ENCODE measurements at places on chromosomes 4 and X.
A peak's percentile ranks its signal among the peaks of the same experiment; 100 is the strongest.

- DNase-seq = no peak
These were observed 313.0 kb downstream of the GBA3 start for GRCh38 chr4:23005691-23006090.

DNA sequence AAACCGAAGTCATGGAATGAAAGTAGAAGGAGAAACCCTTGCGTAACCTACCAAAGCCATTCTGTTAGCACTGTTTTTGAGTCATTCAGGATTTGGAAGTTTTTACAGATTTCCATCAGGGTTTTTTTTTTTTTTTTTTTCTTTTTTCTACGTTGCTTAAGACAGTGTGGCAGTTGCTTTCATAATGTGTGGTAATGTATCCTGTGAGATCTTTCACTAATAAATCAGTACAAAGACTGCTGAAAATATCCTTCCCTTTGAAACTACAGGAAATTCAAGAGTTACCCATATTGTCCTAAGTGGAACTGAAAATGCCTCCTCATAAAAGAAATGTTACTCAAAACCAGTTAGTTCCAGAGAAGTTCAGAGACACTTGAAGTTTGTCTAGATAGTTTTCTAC is 137.8 kb downstream of the RAPGEF2 start:
- no peak for DNase-seq

GRCh38 chrX:3026074-3026815 is 15.0 kb upstream of the ARSF start:
- peak; percentile 45 for DNase-seq

DNA sequence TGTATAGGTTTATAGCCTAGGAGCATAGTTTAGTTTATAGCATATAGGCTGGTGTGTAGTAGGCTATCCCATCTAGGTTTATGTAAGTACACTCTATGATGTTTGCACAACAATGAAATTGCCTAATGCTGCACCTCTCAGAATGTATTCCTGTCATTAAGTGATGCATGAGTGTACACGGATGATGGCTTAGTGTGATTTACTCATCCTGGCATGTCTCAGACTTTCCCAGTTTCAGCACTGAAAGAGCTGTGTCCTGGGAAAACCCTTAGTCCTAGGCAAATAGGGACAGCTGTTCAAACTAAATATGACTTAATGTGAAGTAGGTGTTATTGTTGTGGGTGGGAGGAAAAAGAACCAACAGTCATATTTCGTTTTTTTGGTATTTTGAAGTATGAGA is 264.9 kb upstream of the MAGEB18 start:
- no peak for DNase-seq

DNA sequence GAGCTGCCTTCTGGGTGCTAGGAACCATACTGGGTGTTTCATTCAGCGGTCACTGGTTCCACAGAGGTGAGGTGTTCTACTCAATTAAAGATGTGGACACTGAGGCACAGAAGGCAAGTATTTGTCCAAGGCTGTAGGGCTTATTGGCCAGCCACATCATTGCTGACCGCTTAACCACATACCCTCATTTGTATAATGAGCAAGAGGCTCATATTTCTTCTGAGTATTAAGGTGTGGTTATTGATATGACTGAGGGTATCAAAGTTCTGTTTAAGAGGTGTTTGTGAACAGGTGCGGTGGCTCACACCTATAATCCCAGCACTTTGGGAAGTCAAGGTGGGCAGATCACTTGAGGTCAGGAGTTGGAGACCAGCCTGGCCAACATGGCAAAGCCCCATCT is 14.3 kb downstream of the RNF4 start:
- DNase-seq = no peak

GRCh38 chrX:46837558-46838485 is 979 bp downstream of the RP2 start:
- peak; percentile 56 for DNase-seq

GRCh38 chrX:39741904-39742303 is 355.9 kb downstream of the BCOR start:
- no peak for DNase-seq

- peak; percentile 21 for DNase-seq
These were observed at the start of gene SPATA18 for GRCh38 chr4:52051213-52051614. Gene SPATA18 (plus strand): TSS chr4:52051304. CDS start chr4:52051705, 401 bp downstream.

DNA sequence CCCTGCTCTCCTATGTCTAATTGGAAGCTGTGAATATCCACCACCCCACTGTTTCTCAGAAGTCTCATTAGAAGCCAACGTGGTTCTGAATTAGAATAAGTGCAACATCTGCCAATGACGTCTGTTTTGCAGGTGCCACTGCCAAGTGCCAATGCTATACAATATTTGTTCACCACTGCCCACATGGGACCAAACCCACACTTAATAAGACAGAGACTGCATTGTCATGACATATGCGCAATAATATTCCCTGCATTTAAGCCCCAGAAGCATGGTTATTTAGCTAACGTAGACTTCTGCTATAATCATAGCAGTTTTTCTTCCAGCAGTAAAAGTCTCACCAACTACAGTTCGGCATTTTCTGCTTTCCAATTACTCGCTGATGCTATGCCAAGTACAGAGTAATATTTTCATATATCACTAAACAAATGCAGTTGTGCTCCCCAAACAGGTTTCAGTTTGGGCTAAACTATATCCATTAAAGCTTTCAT is 262.5 kb upstream of the PCDH18 start:
- no peak for DNase-seq

- DNase-seq = peak; percentile 31
These were observed 32.7 kb upstream of the MAGED1 start for GRCh38 chrX:51860679-51861078.

DNA sequence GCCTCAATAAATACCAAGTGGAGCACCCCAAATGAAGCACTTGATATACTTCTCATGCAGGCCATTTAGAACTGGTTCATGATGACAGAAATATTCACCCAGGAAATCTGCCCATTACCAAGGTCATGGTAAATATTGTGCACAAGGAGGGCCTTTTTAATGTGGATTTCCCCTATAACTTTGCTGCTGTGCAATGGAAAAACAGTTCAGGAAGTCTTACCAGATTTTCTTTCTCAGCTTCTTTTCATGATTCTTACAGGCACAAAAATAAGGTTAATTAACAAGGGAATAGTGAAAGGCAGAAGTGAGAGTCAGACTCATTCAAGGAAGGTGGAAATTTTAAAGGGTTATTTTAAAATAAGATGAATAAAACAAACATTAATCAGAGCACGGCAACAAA is 904.3 kb upstream of the GRIA3 start:
- no peak for DNase-seq

- DNase-seq = peak; percentile 67
These were observed 704 bp downstream of the FAM3A start for GRCh38 chrX:154515090-154515965.

- peak; percentile 73 for DNase-seq
These were observed 6.8 kb upstream of the ANOS1 start for GRCh38 chrX:8738588-8739189.

GRCh38 chr4:87851953-87852352 is 19.2 kb downstream of the MEPE start:
- DNase-seq = no peak

DNA sequence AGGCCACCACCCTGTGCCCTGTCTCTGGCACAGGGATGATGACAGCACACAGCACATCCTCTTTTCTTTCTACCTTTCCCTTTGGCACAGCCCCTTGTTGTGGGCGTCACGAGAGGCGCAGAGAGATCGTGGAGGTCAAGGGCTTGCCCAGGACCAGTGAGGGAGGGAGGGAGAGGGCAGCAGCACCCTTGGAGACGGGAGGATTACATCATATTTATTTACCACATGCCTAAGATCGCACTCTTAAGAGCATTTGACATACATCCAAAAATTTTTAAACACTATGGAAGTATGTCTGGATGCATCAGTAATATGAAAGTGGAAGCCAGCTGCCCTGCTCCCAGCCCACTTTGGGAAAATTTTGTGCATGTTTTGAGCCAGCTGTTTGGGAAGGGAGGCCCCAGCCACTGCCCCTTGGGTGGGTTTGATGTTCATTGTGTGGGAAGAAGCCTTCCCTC is 12.7 kb downstream of the WFS1 start:
- DNase-seq = no peak

DNA sequence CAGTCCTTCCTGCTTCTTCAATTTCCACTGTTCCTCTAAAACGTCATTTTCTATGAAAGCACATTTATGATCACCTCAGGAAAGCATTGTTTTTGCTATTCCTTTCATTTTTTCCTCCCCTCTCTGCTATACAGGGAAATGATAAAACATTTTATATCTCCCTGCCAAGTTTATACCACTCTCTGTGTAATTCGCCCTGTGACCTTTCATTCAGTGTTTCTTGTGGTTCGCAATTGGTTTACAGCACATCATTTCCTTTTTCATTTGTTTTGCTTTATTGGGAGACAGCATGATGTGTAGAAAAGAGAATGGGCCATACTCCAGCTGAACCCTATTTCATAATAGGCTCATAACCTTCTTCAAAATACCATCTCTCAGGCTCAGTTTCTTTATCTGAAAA is 99.9 kb upstream of the RAPGEF2 start:
- no peak for DNase-seq

- DNase-seq = no peak
These were observed 1139.5 kb downstream of the FAM133A start for GRCh38 chrX:94813541-94813940.

Measured in common myeloid progenitor, CD34-positive (primary cell).